Lower lobe of right lung (tissue), 2 donors: ENCODE measurements at places on chromosomes 1 and 21.

GRCh38 chr1:224534731-224535130, 81.4 kb upstream of the CNIH3 start:
- no peaks in the 10 kb centered on the region for H3K36me3 ChIP-seq
- no peaks in the 10 kb centered on the region for H3K27me3 ChIP-seq
- no peak for DNase-seq
- H3K4me3 ChIP-seq = no peak overlapping the region
- H3K4me1 ChIP-seq = no peaks in the 10 kb centered on the region

DNA sequence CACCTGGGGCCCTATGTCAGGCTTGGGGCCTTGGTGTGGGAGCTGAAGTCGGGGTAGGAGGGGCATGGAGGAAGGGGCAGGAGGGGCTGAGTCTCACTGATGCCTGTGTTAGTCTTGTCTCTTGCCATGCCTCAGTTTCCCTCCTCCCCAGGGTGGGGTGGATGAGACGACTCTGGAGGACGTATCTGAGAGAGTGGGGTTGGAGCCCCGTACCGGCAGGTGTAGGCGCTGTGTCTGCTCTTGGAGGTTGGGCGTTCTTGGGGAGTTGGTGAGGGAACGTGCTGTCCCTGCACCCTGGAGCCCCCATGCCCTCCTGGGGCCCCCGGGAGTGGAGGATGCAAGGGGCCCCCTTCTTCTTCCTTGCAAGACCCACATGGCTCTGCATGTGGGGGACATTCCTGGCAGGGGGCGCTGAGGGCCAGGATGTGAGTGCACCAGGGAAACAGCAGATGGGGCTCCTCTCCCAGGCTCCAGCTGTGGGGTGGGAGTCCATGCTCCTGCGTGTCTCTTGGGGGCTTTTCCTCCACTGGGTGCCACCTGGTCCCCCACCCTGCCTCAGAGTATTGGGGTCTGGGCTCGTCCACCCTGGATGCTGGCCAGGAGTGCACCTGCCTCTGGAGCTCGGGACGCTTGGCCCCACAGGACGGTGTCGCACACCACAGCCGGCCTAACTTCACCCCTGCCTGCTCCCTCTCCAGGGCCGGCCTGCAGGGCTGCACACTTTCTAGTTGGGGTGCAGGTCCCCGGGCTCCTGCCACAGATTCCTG, 1.4 kb upstream of the TNFRSF14 start:
- no peak for DNase-seq
- peaks cover 25% of the 10 kb centered on the region for H3K36me3 ChIP-seq

- no peak overlapping the region for H3K27ac ChIP-seq
- DNase-seq = no peak
- peaks cover 12% of the 10 kb centered on the region for H3K4me1 ChIP-seq
- no peaks in the 10 kb centered on the region for H3K36me3 ChIP-seq
- H3K4me3 ChIP-seq = no peak overlapping the region
Measured at GRCh38 chr21:37631319-37632117, 264.9 kb downstream of the DYRK1A start.

GRCh38 chr1:218945050-218945449, 228.6 kb upstream of the LYPLAL1 start:
- H3K27me3 ChIP-seq = no peaks in the 10 kb centered on the region
- H3K36me3 ChIP-seq = no peaks in the 10 kb centered on the region
- no peaks in the 10 kb centered on the region for H3K4me1 ChIP-seq

GRCh38 chr21:41674402-41674801, 92.5 kb downstream of the RIPK4 start:
- peaks cover 18% of the 10 kb centered on the region for H3K4me1 ChIP-seq
- no peaks in the 10 kb centered on the region for H3K36me3 ChIP-seq
- no peaks in the 10 kb centered on the region for H3K27me3 ChIP-seq
- H3K4me3 ChIP-seq = no peak overlapping the region

GRCh38 chr1:36352125-36352909, 28.9 kb upstream of the EVA1B start:
- H3K36me3 ChIP-seq = peaks cover 79% of the 10 kb centered on the region
- no peaks in the 10 kb centered on the region for H3K27me3 ChIP-seq
- H3K4me1 ChIP-seq = peaks cover 41% of the 10 kb centered on the region
- no peak for DNase-seq

- no peak overlapping the region for H3K27ac ChIP-seq
- no peaks in the 10 kb centered on the region for H3K27me3 ChIP-seq
- no peak overlapping the region for H3K4me3 ChIP-seq
- H3K4me1 ChIP-seq = no peaks in the 10 kb centered on the region
- no peak for DNase-seq
Measured at GRCh38 chr1:172628401-172628800, 30.5 kb upstream of the FASLG start.

DNA sequence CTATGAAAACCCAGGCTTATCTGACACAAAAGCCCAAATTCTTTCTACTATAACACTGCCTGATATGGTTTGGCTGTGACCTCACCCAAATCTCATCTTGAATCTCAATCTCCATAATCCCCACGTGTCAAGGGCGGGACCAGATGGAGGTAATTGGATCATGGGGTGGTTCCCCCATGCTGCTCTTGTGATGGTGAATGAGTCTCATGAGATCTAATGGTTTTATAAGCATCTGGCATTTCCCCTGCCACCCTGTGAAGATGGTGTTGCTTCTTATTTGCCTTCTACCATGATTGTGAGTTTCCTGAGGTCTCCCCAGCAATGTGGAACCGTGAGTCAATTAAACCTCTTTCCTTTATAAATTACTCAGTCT, 123.3 kb upstream of the USP24 start:
- no peak overlapping the region for H3K4me3 ChIP-seq
- H3K27me3 ChIP-seq = no peaks in the 10 kb centered on the region
- no peaks in the 10 kb centered on the region for H3K36me3 ChIP-seq
- DNase-seq = no peak

DNA sequence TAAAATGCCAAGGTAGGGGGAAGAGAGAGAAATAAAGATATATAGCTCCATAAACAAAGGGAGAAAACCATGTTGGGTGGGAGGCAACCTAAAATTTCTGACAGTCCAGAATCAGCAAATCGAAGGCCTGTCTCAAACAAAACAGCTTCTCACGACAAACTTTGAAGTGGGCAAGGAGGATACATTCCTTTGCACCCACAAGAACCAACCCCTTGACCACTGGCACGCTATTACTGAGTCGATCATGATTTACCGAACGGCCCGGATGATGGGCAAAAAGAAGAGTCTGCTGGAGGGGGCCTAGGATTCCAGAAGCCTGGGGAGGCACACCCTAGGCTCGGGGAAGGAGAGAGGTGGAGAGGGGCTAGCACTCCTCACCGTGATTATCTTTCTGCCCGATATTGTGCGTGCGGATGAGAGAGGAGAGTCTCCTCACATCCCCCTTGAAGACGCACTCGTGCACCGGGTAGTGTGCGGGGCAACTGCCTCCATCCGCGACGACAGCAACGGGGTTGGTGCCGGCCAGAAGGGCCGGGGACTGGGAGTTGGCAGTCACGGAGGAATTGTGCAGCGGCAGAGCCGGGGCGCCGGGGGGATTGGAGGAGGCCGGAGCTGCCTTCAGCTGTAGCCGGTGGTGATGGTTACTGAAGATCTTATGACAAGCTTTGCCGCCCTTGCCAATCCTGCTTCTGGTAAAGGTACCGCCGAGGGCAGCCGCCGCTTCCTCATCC, 756 bp downstream of the ANKRD13C start:
- DNase-seq = no peak
- H3K27me3 ChIP-seq = no peaks in the 10 kb centered on the region
- H3K4me3 ChIP-seq = peak overlapping the region; percentile 95
- peaks cover 39% of the 10 kb centered on the region for H3K4me1 ChIP-seq

GRCh38 chr1:115428676-115429075, 90.6 kb upstream of the NGF start:
- H3K27ac ChIP-seq = no peak overlapping the region
- no peak overlapping the region for H3K4me3 ChIP-seq
- no peaks in the 10 kb centered on the region for H3K27me3 ChIP-seq
- no peaks in the 10 kb centered on the region for H3K4me1 ChIP-seq
- DNase-seq = no peak

- peaks cover 4% of the 10 kb centered on the region for H3K36me3 ChIP-seq
- no peak overlapping the region for H3K4me3 ChIP-seq
- no peaks in the 10 kb centered on the region for H3K4me1 ChIP-seq
- DNase-seq = no peak
- no peaks in the 10 kb centered on the region for H3K27me3 ChIP-seq
Measured at GRCh38 chr1:197633447-197634078, 141.7 kb downstream of the DENND1B start.

GRCh38 chr1:116286541-116286971, 86.5 kb upstream of the ATP1A1 start:
- H3K4me3 ChIP-seq = no peak overlapping the region
- no peak overlapping the region for H3K27ac ChIP-seq
- H3K27me3 ChIP-seq = no peaks in the 10 kb centered on the region
- H3K4me1 ChIP-seq = peaks cover 4% of the 10 kb centered on the region
- no peak for DNase-seq
- no peaks in the 10 kb centered on the region for H3K36me3 ChIP-seq

DNA sequence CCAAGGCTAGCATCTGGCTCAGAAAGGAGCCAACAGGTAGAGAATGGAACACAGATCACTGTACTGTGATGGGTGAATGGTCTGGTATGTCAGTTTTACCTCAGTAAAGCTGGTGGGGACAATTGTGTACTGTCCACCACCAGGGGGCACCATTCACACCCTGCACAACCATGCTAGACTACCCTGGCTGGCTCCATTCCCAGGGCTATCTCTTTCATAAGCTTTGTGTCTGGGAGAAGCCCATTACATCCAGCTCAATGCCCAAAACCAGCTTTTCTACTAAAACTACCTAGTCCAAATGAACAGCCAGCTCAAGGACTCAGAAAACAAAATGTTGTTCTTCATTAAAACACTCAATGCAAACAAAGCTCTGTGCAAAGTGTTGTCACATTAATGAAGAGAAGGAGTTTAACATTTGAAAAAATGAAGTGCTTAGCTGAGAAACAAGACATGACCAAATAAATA, 62.0 kb upstream of the RASAL2 start:
- H3K27me3 ChIP-seq = no peaks in the 10 kb centered on the region
- peak; percentile 82 for DNase-seq
- no peaks in the 10 kb centered on the region for H3K36me3 ChIP-seq

DNA sequence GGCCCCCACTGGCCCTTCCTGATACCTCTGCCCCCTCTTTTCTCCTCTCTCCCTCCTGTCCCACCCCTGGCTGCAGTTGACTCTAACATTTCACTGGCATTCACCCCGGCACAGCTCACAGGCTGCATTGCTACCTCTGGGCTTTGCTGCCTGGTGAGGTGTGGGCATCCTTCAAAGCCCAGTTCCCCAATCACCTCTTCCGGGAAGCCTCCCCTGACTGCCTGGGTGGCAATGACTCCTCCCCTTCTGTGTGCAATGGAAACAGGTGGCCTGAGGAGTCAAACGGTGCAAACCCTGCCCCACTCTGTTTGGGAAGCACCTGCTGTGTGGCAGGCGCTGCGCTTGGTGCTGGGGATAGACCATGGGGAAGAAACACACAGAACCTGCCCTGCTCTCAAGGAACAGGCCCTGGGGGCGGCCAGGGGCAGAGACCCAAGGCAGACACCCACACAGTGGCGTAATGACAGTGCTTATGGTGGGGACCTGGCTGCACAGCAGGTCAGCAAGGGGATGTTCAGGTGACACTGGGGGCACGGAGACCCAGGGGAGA, 39.3 kb upstream of the POFUT2 start:
- no peaks in the 10 kb centered on the region for H3K27me3 ChIP-seq
- no peak overlapping the region for H3K27ac ChIP-seq
- DNase-seq = peak; percentile 38
- H3K4me1 ChIP-seq = peaks cover 40% of the 10 kb centered on the region
- H3K36me3 ChIP-seq = no peaks in the 10 kb centered on the region

- no peak overlapping the region for H3K27ac ChIP-seq
- DNase-seq = no peak
- H3K36me3 ChIP-seq = no peaks in the 10 kb centered on the region
- no peaks in the 10 kb centered on the region for H3K4me1 ChIP-seq
- H3K27me3 ChIP-seq = no peaks in the 10 kb centered on the region
Measured at GRCh38 chr1:240426051-240426450, 185.9 kb downstream of the GREM2 start.

- H3K27ac ChIP-seq = no peak overlapping the region
- no peaks in the 10 kb centered on the region for H3K27me3 ChIP-seq
- H3K4me1 ChIP-seq = peaks cover 4% of the 10 kb centered on the region
- no peak for DNase-seq
Measured at GRCh38 chr1:209729436-209729835, 24.8 kb downstream of the HSD11B1 start.

GRCh38 chr1:215835951-215836350, 268.8 kb downstream of the KCTD3 start:
- no peak overlapping the region for H3K4me3 ChIP-seq
- H3K36me3 ChIP-seq = no peaks in the 10 kb centered on the region
- no peaks in the 10 kb centered on the region for H3K4me1 ChIP-seq
- H3K27ac ChIP-seq = no peak overlapping the region

- DNase-seq = no peak
- no peak overlapping the region for H3K4me3 ChIP-seq
- peaks cover 7% of the 10 kb centered on the region for H3K4me1 ChIP-seq
- peaks cover 7% of the 10 kb centered on the region for H3K27me3 ChIP-seq
- H3K27ac ChIP-seq = no peak overlapping the region
Measured at GRCh38 chr1:65195495-65196417, 47.8 kb downstream of the AK4 start.

DNA sequence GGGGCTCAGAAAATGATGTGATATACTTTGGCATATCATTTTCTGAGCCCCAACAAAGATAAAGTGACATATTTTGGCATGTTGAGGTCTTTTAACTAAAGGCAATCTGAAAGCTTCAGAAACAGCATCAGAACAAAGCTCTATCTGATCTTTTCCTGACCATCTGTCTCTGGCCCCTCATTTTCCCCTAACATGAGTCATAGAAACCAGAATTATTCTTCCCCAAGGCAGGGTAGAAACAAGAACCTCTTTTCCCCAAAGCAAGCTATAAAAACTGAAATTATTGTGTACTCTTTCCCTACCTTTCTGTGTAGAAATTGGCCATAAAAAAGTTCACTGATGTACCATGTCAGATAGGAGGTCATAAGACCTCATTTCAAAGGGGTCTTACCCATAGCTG, 48.7 kb upstream of the PLA2G4A start:
- H3K36me3 ChIP-seq = no peaks in the 10 kb centered on the region
- DNase-seq = no peak
- no peaks in the 10 kb centered on the region for H3K27me3 ChIP-seq
- no peaks in the 10 kb centered on the region for H3K4me1 ChIP-seq

- H3K27ac ChIP-seq = no peak overlapping the region
- H3K4me1 ChIP-seq = peaks cover 27% of the 10 kb centered on the region
- no peak for DNase-seq
- H3K27me3 ChIP-seq = no peaks in the 10 kb centered on the region
- no peak overlapping the region for H3K4me3 ChIP-seq
- no peaks in the 10 kb centered on the region for H3K36me3 ChIP-seq
Measured at GRCh38 chr1:112267929-112268328, 128.1 kb upstream of the CTTNBP2NL start.
